ENCODE measurements at places on chromosomes 4 and X.

DNA sequence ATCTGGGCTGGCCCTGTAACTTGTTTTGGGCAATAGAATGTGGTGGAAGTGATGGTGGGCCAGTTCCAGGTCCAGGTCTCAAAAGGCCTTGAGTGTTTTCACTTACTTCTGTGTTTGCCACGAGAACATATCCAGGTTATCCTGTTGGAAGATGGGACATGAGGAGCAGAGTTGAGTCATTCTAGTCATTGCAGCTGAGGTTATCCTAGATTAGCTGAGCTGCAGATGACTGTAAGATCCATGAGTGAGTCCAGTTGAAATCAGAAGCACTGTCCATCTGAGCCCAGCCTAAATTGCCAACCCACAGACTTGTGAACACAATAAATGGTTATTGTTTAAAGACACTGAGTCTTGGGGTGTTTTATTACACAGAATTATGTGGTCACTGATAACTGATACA, 45.3 kb upstream of the RPS6KA3 start:
- no peak for DNase-seq

- no peak for DNase-seq
Measured at GRCh38 chr4:1577822-1578217, 106.3 kb downstream of the FAM53A start.

- no peak for DNase-seq
Measured at GRCh38 chrX:139738581-139738980, 30.6 kb upstream of the MCF2 start.

- no peak for DNase-seq
Measured at GRCh38 chrX:40685362-40685918, 38.1 kb upstream of the CXorf38 start.

GRCh38 chrX:130704053-130705038, 198.7 kb downstream of the ENOX2 start:
- no peak for DNase-seq

DNA sequence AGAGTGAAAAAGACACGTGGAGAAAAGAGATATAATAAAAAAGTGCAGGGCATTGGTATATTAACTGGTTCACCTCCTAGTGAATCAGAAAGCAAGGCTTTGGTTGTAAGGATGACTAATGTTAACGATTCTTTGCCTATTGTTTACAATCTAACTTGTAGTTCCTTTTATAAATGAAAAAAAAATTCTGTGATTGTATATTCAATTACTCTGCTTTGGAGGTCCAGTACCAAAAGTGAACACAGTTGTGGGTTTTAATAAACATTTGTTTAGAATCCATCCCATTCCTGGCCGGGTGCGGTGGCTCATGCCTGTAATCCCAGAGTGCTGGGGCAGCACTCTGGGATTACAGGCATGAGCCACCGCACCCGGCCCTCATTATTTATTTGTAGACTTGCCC, 36.9 kb upstream of the PRSS12 start:
- DNase-seq, result no peak

- no peak for DNase-seq
Measured at GRCh38 chr4:34202154-34202553, 2042.2 kb downstream of the ARAP2 start.

DNA sequence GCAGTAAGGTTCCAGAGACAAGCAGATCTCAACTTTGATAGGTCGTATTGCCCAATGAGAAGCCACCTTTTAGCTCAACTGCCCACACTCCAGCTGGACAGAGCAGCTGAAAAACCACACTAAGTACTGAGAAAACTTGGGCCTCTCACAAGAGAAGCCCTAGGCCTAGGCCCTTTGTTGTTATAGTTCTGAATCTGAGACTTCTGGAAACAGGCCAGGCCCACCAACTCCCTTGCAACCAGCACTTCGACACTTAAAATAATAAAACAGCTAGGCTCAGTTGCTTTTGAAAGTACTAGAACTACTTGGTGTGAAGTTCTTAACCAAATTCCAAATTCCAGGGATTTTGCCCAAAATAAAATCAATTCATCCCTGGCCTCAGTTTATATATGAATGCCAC, 13.5 kb upstream of the RTL5 start:
- no peak for DNase-seq

- no peak for DNase-seq
Measured at GRCh38 chr4:76095568-76095967, 21.1 kb downstream of the ART3 start.

GRCh38 chr4:25001509-25001908, 29.2 kb downstream of the LGI2 start:
- no peak for DNase-seq

DNA sequence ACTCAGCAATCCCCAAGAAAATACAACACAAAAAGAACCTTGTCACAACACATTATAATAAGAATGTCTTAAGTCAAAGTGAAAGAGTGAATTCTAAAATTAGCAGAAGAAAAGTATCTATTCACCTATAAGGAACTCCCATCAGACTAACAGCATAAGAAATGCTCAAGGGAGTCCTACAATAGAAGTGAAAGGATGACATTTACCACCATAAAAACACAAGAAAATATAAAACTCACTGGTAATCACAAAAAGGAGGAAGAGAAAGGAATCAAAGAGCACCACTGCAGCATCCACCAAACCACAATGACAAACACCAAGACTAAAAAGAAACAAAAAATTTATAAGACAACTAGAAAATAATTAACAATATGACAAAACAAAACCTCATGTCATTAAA, 257.0 kb upstream of the AGTR2 start:
- no peak for DNase-seq
